ENCODE measurements at places on chromosomes 13 and 19.
A peak's percentile ranks its signal among the peaks of the same experiment; 100 is the strongest.

- DNase-seq = no peak
Measured at GRCh38 chr13:114279758-114280355, 1.5 kb upstream of the UPF3A start.

- no peak for DNase-seq
Measured at GRCh38 chr19:38700902-38701454, 43.3 kb downstream of the CAPN12 start.

- DNase-seq = no peak
Measured at GRCh38 chr19:48396016-48396823, 2.8 kb downstream of the GRIN2D start.

DNA sequence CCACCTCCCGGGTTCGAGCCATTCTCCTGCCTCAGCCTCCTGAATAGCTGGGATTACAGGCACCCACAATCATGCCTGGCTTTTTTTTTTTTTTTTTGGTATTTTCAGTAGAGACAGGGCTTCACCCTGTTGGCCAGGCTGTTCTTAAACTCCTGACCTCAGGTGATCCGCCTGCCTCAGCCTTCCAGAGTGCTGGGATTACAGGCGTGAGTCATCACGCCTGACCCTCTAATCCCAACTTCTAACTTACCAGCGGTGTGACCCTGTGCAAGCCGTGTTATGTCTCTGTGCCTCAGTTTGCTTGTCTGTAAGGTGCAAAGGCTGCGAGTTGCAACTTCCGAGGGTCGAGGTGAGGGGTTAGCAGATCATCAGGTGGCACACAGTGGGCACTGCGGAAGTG lies 17.3 kb downstream of the ZSWIM4 start:
- no peak for DNase-seq

- no peak for DNase-seq
Measured at GRCh38 chr19:19650331-19650730, 6.9 kb upstream of the GMIP start.

DNA sequence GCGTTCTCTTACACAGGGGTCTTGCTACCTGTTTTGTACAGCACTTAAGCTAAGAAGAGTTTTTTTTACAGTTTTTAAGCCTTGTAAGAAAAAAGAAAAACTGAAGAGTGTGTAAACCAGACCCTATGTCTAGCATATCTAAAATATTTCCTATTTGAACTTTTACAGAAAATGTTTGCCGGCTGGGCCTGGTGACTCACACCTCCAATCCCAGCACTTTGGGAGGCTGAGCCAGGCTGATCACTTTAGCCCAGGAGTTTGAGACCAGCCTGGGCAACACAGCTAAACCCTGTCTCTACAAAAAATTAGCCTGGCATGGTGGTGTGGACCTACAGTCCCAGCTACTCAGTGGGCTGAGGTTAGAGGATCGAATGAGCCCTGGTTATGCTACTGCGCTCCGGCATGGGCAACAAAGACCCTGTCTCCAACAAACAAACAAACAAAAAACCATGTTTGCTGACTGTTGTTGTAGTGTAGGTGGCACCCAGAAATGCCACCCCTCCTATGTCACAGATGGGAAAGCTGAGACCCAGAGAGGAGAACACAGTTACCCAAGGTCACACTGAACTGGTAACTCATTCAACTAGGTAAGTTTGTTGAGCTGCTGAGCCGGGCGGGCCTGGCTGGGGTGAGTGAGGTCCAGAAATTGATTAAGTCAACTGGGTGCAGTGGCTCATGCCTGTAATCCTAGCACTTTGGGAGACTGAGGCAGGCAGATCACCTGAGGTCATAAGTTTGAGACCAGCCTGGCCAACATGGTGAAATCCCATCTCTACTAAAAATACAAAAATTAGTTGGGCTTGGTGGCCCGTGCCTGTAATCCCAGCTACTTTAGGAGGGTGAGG lies 1.9 kb upstream of the VASP start:
- no peak for DNase-seq

DNA sequence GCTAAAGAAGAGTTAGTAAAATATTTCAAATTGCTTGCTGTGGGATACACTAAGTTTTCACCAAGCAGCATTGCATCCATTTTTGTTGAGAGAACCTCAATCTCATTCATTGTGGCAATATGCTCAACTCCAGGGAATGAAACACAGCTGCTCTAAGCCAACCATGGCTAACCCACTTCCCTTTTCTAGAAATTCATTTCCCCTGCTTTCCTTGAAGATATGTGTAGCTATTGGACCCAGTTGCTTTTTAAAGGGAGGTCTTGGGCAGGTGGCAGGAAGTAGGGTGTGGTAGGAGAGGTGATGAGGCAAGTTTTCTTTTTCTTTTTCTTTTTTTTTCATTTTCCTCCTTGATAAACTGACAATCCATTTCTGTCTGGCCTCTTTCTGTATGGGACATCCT lies 452.2 kb downstream of the FGF14 start:
- DNase-seq = no peak

GRCh38 chr13:45691251-45691650 lies 10.9 kb upstream of the CBY2 start:
- no peak for DNase-seq

GRCh38 chr19:10111405-10111811 lies at the start of gene P2RY11:
P2RY11 (plus strand) TSS chr19:10111693; CDS start chr19:10111722, 29 bp downstream.
- no peak for DNase-seq

GRCh38 chr13:109700176-109700575 lies 86.2 kb downstream of the IRS2 start:
- DNase-seq = peak; percentile 41

- no peak for DNase-seq
Measured at GRCh38 chr13:49429121-49429520, 14.7 kb downstream of the CAB39L start.

GRCh38 chr13:39811696-39812095 lies 156.2 kb downstream of the COG6 start:
- DNase-seq = no peak

DNA sequence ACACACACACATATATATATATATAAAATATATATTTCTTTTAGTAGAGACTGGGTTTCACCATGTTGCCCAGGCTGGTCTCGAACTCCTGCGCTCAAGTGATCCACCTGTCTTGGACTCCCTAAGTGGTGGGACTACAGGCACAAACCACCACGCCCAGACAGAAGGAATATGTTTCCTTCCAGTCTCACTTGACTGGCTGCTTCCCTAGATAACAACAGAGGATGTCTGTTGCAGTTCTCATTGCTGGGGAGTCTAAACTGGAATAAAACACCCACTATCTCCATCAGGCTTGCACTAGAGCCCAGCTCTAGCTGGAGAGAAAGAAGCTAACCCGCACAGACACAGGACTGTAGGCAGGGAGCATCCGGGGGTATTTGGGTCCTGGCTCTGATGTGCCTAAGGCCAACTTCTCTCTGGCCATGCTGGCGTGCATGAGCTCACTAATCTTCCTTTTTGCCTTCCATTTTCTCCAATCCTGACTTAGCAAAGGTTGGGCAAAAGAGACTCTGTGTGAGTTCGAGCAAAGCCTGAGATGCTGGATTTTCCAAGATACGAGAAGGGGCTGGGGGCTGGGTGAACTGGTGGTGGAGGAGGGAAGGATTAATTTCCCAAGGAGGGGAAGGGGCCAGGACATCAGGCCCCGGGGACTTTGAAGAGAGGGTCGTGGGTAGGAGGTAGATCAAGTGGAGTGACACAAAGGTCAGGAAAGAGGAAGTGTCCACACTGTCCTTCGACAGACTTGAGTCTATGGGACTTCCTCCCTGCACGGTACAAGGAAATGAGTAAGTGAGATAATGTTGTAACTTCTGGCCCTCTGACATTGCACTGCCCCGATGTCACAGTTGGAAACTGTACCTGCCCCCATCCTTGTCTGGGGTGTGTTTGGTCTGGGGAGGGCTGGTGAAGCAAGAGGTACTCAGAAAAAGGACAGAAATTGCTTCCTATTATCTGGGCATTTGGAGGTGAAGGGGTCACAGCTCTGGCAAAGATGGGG lies 22.5 kb upstream of the ALOX5AP start:
- no peak for DNase-seq

DNA sequence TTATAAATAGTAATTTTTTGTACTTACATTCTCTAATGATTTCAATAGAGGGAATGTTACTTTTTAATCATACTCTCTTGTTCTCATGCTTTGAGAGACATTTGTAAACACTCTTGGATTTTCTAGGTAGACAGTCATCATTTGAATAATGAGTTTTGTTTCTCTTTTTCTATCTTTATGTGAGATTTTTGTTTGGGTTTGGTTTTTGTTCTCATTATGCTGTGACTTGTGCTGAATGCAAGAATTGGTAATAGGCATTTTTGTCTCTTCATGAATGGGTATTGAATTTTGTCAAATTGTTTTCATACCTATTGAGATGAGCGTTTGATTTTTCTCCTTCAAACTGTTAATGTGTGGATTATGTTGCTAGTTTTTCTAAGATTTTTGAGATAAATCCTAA lies 56.8 kb upstream of the GPR183 start:
- DNase-seq = no peak

DNA sequence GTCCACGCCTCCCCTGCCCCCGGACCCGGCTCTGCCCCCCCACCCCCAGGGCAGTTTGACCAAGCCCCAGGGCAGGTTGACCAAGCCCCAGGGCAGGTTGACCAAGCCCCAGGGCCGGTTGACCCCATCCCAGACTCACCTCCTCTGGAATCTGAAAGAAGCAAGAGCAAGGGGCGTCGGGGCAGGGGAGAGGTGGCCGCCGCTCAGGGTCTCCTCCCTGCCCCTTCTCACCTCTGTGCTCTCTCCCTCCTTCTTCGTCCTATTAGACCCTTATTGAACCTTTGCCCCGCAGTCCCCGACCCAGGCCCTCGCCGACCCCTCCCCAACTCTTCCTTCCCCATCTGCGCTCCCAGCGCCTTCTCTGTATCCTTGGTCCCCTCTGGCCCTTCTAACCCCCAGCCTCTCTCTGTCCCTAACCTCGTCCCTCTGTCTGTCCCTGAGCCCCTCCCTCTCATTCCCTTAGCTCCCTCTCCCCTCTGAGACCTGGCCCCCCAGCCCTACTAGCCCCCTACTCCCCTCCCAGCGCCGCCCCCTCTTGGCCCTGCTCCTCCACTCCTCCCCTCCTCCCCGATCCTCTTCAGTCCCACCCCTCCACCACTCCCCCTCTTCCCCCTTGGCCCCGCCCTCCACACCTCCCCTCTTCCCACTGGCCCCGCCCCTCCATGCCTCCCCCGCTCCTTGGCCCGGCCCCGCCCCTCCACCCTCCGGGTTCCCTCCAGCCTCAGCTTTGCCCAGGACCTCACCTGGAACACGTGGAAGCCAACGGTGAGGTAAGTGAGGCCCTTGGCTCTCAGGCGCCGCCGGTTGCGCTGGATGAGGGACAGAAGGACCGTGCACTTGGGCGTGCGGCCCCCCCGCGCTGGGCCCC lies 7.6 kb downstream of the CAPN12 start:
- peak; percentile 55 for DNase-seq

DNA sequence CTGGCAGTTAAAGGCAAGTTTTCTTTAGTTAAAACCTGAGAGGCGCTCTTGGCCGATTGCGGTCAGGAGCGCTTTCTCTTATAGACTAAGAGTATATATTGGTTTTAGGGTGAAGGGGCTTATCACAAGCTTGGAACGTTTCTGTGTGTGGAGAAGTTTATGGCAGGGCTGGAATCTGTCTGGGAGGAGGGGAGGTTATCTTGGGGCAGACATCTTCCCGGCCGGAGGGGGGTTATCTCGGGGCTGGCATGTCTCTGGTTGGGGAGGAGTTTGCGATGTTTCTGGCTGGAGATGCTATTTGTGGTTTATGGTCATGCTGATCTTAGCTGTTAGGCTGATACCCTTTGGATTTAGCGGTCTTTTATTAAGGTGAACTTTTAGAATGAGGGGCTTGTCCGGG lies 18.3 kb downstream of the KDM4B start:
- no peak for DNase-seq
